ENCODE measurements at places on chromosomes 7 and 10. TPM values are rescaled to one million over a fixed set of nuclear protein-coding genes. Genes with fewer than 3 reads are reported as not detected.

The ANXA8 gene
- not detected for polyA plus RNA-seq

The HKDC1 gene
- 0.10 TPM for polyA plus RNA-seq

The AKAP9 gene
- 19.3 TPM for polyA plus RNA-seq

The ASZ1 gene
- polyA plus RNA-seq, result not detected

The PCLO gene
- polyA plus RNA-seq, result 0.27 TPM

The FAM131B gene
- polyA plus RNA-seq, result not detected

The PILRA gene
- polyA plus RNA-seq, result 8.4 TPM

The SP4 gene
- 7.1 TPM for polyA plus RNA-seq

The LRRD1 gene
- not detected for polyA plus RNA-seq

DNA sequence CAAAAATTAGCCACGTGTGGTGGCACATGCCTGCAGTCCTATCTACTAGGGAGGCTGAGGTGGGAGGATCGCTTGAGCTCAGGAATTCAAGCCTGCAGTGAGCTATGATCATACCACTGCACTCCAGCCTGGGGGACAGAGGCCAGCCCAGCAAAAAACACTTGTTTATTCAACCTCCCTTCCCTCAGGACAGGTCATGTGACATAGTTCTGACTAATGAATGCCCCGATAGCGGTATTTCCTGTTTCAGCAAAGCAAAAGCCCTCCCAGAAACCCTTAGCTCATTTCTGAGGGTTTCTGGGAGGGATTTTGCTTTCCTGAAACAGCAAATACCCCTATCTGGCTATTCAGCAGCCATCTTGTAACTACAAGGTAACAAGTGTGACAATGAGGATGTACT is 157.1 kb downstream of the GATA3 start:
- H3K4me1 ChIP-seq, result no peaks in the 10 kb centered on the region
- DNase-seq, result no peak
- H3K4me3 ChIP-seq, result no peak overlapping the region
- no peak overlapping the region for H3K27ac ChIP-seq
- H3K27me3 ChIP-seq, result no peaks in the 10 kb centered on the region
- no peaks in the 10 kb centered on the region for H3K36me3 ChIP-seq

DNA sequence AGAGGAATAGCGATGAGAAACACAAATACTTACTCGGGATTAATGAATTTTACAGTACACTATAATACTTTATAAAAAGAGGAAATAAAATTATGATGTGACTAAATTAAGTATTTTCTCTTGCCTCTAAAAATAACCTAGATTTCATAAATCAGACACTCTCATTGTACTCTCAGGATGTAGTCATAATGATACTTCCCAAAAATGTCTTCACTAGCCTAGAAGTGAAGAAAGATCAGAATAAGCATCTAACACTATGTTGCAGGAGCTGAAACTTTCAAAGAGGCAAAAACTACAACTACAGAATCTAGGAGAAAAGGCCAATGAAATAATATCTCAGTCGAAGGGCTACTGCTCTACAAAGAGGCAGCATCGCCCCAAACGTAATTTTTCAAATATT is 49.4 kb downstream of the DNAJC1 start:
- peak; percentile 4 for DNase-seq
- H3K36me3 ChIP-seq, result no peaks in the 10 kb centered on the region
- no peak overlapping the region for H3K4me3 ChIP-seq
- H3K27me3 ChIP-seq, result no peaks in the 10 kb centered on the region

- no peaks in the 10 kb centered on the region for H3K4me1 ChIP-seq
- H3K27me3 ChIP-seq, result peaks cover 5% of the 10 kb centered on the region
- H3K4me3 ChIP-seq, result no peak within 1 kb of the TSS
These were observed at the start of gene NEUROD6 for GRCh38 chr7:31340603-31341002. Gene NEUROD6 (minus strand): TSS chr7:31340726. CDS start chr7:31339268, 1,458 bp downstream.

DNA sequence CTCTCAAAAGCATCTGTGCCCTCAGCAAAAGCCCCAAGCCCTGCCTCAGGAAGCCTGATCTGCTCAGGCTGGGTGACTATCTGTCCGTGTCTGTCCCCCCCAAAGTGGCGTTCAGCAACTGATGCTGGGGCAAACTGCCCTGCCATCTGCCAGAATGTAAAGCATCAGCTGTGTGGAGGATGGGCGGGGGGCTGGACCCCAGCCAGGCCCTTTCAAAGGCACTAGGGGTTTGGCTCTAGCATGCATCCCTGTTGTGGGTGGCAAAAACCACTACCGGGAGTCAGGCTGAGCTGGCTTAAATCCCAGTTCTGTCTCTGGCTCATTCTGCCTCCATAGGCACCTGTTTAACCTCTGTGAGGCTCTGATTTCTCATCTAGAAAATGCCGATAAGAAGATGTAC is 35.5 kb downstream of the GPRIN2 start:
- H3K4me1 ChIP-seq, result no peaks in the 10 kb centered on the region
- H3K4me3 ChIP-seq, result no peak overlapping the region
- no peaks in the 10 kb centered on the region for H3K27me3 ChIP-seq
- H3K36me3 ChIP-seq, result no peaks in the 10 kb centered on the region
- no peak for DNase-seq
- no peak overlapping the region for H3K27ac ChIP-seq

DNA sequence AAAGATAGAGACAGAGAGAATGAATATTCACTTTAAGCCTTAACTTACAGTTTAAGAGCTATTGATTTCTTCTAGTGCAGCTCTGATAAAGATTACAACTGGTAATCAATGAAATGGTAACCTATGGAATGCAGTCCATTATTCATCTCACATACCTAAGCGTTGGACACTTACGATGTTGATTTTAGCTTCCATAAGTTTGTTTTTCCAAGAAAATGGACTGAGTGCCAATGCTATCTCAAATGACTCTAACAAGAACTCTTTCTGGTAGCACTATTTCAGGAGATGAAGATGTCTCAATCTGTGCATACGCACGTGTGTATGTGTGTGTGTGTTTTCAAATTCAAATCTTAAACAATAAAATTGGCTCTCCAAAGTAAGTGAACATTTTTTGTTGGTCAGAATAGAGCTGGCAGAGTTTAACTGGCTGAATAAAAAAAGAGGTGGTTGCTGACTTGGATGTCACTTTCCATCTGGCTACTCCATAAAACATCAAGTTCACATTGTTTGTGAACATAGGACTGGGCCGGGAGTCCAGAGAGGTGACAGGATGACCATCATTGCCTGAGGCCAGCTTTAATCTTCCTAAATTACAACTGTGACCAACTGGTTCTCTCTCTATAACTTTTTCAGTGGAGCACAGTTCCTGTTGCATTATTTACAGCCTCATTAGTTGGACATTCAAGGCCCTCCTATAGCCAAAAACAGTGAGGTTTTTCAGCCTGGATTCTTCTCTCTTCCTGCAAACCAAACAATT is 106.9 kb upstream of the CSTF2T start:
- no peaks in the 10 kb centered on the region for H3K4me1 ChIP-seq
- no peaks in the 10 kb centered on the region for H3K27me3 ChIP-seq
- no peak for DNase-seq

DNA sequence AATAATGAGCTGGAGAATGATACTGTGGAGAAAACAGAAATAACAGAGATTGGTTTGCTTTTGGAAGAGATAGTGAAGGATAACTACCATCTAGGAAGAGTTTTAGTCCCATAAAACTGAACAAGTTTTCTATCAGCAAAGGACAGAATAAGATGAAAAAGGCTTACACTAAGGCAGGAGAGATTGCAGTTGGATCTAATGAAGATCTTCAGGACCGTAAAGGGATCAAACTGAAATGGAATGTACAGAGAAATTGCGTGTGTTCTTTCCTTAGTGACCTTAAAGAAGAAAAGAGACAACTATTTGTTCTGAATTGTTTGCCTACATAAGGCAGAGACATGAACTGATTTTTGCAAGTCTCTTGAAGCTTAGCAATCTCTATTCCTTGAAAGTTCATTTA is 191.7 kb upstream of the MTPN start:
- no peaks in the 10 kb centered on the region for H3K36me3 ChIP-seq
- DNase-seq, result no peak
- H3K27ac ChIP-seq, result no peak overlapping the region
- no peaks in the 10 kb centered on the region for H3K27me3 ChIP-seq

- H3K27ac ChIP-seq, result no peak overlapping the region
- H3K4me3 ChIP-seq, result no peak overlapping the region
- H3K4me1 ChIP-seq, result peaks cover 6% of the 10 kb centered on the region
- H3K27me3 ChIP-seq, result no peaks in the 10 kb centered on the region
These were observed 125.9 kb downstream of the GRK5 start for GRCh38 chr10:119333146-119333792.

- H3K27me3 ChIP-seq, result no peaks in the 10 kb centered on the region
- H3K27ac ChIP-seq, result no peak overlapping the region
- H3K4me3 ChIP-seq, result no peak overlapping the region
- H3K4me1 ChIP-seq, result no peaks in the 10 kb centered on the region
These were observed 146.4 kb downstream of the TCERG1L start for GRCh38 chr10:131165092-131165491.

GRCh38 chr10:7484456-7485243 is 73.8 kb upstream of the SFMBT2 start:
- peak; percentile 57 for DNase-seq
- peak overlapping the region; percentile 7 for H3K4me3 ChIP-seq
- peak overlapping the region; percentile 41 for H3K27ac ChIP-seq
- H3K36me3 ChIP-seq, result no peaks in the 10 kb centered on the region

GRCh38 chr10:96269438-96270300 is 1.7 kb downstream of the BLNK start:
- H3K27ac ChIP-seq, result peak overlapping the region; percentile 88
- peaks cover 61% of the 10 kb centered on the region for H3K4me1 ChIP-seq
- H3K27me3 ChIP-seq, result no peaks in the 10 kb centered on the region
- DNase-seq, result no peak
- no peaks in the 10 kb centered on the region for H3K36me3 ChIP-seq

GRCh38 chr7:127119517-127119916 is 133.2 kb downstream of the GRM8 start:
- no peaks in the 10 kb centered on the region for H3K36me3 ChIP-seq
- H3K27ac ChIP-seq, result no peak overlapping the region
- H3K4me1 ChIP-seq, result no peaks in the 10 kb centered on the region
- no peaks in the 10 kb centered on the region for H3K27me3 ChIP-seq

GRCh38 chr10:132562916-132563456 is 25.4 kb downstream of the INPP5A start:
- H3K4me1 ChIP-seq, result peaks cover 39% of the 10 kb centered on the region
- DNase-seq, result no peak
- no peaks in the 10 kb centered on the region for H3K36me3 ChIP-seq
- H3K27ac ChIP-seq, result no peak overlapping the region

DNA sequence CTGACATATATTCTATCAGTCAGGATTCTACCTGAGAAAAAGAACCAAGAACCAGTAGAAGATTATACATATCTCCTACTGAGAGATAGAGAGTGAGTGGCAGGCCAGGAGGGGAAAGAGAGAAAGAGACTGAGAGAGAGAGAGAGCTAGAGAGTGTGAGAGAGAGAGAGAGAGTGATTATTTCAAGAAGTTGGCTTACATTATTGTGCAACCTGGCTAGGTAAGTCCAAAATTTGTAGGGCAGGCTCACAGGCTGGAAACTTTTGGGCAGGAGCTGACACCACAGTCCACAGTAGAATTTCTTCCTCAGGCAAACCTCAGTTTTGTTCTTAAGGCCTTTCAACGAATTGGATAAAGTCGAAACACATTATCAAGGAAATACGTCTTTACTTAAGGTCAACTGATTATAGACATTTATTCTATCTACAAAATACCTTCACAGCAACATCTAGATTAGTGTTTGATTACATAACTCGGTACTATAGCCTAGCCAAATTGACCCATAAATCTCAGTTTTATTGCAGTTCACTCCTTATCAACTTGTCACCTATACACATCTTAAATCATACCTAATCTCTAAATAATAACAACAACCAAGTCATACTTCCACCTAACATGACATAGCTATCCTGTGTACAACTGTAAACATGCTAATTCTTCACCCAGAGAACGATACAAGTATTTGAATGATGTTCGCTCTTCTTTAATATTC is 17.0 kb upstream of the CYP2C18 start:
- H3K27ac ChIP-seq, result no peak overlapping the region
- H3K4me3 ChIP-seq, result no peak overlapping the region
- H3K4me1 ChIP-seq, result no peaks in the 10 kb centered on the region
- no peak for DNase-seq
- no peaks in the 10 kb centered on the region for H3K36me3 ChIP-seq
- no peaks in the 10 kb centered on the region for H3K27me3 ChIP-seq

DNA sequence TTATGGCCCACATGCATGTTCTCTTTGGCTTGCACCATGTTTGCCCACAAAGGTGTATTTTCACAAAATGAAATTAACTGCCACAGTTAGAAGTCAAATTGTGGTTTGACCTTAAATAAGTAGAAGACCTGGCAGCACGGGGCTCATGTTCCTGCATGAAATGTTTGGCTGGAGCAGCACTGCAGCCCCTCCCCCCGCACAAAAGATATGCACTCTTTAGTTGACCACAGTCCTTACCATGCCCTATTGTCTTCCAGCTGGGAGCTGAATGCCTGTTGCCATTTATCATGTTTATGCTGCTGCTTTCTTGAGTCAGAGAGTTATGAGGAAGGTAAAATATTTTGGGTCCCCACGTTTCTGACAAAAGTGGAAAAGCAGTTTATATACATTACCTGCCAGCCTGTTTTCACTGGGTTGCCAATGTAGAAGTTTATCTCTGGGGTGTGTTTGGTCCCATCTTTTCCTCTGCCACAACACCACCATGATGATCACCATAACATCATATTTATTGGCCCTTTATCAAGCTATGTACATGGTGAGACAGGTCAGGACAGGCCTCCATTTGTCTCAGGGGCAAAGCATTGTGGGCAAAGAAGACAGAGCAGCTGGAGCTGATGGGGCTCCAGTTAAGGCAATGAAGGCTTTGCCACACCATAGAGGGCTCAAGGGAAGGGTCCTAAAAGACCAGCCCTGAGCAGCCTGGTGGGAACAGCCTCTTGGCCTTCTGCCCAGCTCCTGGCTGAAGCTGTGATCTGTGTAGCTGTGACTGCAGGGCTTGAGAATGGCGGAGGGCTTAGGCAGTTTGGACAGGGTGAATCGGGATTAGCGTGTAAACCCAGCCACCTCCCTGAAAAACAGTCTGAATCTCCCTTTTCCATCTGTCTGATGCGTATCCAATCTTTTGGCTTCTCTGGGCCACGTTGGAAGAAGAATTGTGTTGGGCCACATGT is 5.4 kb downstream of the PRF1 start:
- H3K4me1 ChIP-seq, result no peaks in the 10 kb centered on the region
- no peaks in the 10 kb centered on the region for H3K27me3 ChIP-seq
- no peak for DNase-seq
- H3K4me3 ChIP-seq, result no peak overlapping the region

Measured in B cell (primary cell).